Temporal lobe (tissue), 4 donors: ENCODE measurements at places on chromosomes 1 and 21. TPM values are rescaled to one million over a fixed set of nuclear protein-coding genes. Genes with fewer than 3 reads are reported as not detected.

Gene OR14K1
- not detected for total RNA-seq

Gene ANKRD65
- 0.49 TPM for total RNA-seq

Gene S100A14
- total RNA-seq = 0.25 TPM

Gene HSPG2
- total RNA-seq = 9.3 TPM

Gene CD244
- not detected for total RNA-seq

Gene ZNF648
- 0.25 TPM for total RNA-seq

Gene SYT6
- total RNA-seq = 13.5 TPM

Gene LPAR3
- 0.74 TPM for total RNA-seq
